Tibial artery (tissue), 4 donors: ENCODE measurements at places on chromosomes 3 and 15.

DNA sequence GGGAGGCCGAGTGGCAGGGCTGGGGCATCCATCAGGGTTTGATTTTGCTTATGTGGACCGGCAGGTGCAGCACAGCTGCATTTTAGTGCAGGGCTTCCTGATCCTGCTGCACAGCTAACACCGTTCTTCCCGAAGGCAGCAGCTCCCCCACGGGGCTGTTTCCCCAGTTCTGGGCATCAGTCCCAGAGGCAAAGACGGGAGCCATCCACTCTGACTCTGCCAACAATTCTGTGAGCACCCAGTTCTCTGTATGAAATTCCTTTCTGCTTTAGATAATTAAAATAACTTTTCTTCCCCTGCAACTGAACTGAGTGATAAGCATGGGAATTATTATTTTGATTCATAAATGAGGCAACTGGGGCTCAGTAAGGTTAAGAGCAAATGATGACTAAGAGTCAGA, 262.9 kb upstream of the ATP10A start:
- no peak for DNase-seq

DNA sequence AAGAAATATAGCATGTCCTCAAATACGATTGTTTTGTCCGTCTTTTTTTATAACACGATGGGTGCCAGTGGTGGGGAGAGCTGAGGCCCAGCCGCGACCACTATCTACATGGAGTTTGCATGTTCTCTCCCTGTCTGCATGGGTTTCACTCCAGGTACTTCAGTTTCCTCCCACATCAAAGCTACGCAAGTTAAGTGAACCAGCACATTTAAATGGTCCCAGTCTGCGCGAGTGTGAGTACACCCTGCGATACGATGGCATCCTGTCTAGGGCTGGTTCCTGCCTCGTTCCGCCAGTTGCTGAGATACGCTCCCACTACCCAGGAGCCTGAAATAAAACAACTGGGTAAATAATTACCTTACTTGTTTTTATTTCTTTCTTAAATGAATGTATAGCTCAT, 40.6 kb downstream of the ATP13A3 start:
- DNase-seq, result no peak

DNA sequence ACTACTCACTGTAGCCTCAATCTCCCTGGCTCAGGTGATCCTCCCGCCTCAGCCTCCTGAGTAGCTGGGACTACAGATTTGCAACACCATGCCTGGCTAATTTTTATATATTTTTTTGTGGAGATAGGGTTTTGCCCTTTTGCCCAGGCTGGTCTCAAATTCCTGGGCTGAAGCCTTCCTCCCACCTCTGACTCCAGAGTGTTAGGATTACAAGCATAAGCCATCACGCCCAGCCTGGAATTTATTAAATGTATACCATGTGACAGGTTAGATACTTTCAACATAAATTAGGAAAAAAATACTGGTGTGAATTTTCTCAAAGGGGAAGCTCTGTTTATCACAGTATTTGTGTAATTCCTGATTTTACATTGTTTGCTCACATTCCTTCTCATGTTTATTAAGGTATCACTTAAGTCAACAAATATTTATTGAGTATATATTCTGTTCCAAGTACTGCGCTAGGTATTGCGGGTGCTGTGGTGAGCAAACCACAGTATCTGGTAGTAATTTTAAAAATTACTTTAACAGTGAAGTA, 24.8 kb downstream of the PPP4R2 start:
- DNase-seq, result no peak

DNA sequence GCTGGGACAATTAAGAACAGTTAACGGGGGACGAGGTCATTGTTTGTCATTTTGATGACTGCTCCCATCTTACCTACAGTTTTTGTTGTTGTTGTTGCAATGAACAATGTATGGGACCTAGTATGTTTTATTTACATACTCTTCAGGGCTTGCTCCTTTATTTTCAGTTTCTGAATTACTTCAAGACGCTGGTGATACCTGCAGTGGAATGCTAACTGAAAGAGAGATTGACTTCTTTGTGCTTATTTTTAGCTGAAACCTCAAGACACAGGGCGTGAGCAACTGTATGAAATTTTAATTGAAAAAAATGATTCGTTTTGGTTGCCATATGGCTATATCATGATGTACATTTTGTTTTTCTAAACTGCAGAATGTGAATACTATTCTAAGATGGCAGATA, 297.9 kb downstream of the EDEM1 start:
- DNase-seq, result no peak

DNA sequence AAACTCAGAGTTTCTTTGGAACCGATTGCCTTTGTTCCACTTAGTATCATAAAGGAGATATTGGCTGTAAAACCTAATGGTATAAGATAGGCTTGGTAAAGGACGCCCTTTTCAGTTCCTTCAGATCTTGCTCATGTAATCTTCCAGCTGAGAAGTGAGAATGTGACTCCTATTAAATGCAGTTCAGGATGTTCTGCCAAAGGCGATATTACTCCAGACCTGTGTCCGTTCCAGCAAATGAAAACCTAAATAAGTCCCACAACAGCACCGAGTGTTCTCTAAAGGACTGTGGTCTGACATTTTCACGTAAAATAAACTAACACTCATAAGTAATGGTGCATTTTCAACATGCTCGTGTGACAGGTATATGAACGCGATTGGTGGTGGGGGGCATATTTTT, 276.2 kb downstream of the FEZF2 start:
- DNase-seq, result no peak

- no peak for DNase-seq
Measured at GRCh38 chr15:94666553-94666952, 435.2 kb downstream of the MCTP2 start.

DNA sequence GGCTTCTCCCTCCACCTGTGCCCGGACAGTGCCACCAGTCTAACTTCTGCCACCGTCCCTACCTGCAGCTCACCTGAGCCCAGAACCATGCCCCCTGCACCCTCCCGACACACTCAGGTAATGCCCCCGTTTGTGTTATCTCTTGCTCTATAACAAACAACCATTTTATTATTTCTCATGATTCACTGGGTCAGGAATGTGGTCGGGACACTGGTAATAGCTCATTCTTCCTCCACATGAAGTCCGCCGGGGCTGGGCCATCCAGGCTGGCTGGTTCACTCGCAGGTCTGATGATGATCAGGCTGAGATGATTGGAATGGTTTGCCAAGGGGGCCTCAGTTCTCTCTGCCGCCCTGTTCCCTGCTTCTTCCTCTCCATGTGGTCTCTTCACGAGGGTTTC, 20.3 kb upstream of the NR2E3 start:
- peak; percentile 61 for DNase-seq

- DNase-seq, result no peak
Measured at GRCh38 chr15:87578776-87579175, 677.8 kb downstream of the NTRK3 start.

GRCh38 chr3:186439725-186440124, 77.7 kb upstream of the DGKG start:
- no peak for DNase-seq

- no peak for DNase-seq
Measured at GRCh38 chr15:100330221-100330620, 11.6 kb downstream of the ADAMTS17 start.

- DNase-seq, result peak; percentile 62
Measured at GRCh38 chr3:134348524-134348923, 25.7 kb downstream of the AMOTL2 start.

DNA sequence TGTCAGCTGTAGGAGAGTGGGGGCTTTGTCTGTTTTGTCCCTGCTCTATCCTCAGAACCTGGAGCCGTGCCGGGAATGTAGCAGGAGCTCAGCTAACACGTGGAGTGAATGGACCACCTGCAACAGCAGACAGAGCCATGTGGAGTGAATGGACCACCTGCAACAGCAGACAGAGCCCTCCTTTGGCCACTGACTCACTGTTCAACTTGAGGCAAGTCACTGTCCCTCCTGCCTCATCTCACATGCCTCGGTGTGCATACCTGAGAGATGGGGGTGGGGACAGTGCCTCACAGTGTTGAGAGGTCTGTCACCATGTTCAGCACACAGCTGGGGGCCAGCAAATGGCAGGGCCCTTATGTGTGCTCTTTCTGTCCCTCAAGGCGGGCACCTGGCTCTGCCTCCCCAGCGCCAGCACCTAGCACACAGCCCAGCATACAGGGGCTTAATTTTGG, 27.9 kb downstream of the FEM1B start:
- no peak for DNase-seq
